ENCODE measurements at places on chromosomes 13 and 19.

DNA sequence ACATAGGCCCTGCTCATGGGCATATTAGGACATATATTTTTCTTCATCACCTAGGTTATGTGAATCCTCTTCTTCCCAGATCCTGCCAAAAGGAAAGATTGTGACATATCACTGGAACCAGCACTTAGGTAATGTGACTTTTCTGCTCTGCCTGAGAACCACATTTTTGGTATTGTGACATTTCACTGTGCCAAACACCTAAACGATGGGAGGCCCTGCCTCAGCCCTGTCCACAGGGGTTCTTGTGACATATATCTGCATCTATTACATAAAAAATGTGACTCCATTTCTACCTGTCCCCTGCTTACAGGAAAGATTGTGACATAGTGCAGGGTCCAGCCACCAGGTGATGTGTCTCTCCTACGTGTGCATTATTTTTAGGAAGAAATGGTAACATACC, 18.5 kb upstream of the ZNF730 start:
- no peak for DNase-seq

DNA sequence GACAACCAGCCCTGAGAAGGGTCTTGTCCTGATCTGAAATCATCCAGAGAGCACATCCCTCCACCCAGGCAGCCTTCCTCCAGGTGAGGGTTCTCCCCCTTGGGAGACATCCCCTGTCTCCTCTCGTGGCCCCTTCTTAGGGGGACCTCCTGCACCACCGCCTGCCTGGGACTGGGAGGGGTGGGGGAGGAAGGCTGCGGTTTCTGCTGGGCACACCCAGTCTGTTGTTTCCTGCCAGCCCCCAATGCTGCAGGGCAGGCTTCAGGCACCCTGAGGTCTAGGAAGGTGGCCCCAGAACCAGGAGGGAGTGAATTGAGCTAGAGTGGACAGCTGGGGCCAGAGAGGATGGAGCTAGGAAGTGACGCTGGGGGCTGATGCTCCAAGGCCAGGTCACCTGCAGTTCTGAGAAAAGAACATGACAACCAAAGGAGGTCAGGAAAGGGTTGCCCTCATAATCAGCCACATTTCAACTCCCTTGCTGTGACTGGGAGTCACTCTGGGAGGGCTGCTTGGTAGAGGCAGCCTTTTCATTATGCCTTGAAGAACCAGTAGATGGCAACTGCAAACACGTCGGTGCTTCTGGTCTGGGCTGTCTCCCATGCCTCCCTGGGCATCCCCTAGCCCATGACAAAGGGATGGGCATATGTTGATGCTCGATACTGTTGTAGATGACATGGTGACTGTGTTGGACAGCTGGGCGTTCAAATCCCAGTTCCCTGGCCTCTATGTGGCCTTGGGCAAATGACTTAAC, 1.4 kb downstream of the ARHGEF18 start:
- peak; percentile 40 for DNase-seq

- no peak for DNase-seq
These were observed 5.1 kb downstream of the ZNF816 start for GRCh38 chr19:52957591-52957990.

- no peak for DNase-seq
These were observed 8.1 kb upstream of the TNFSF14 start for GRCh38 chr19:6677883-6678689.

GRCh38 chr19:45640849-45641273, 1.7 kb upstream of the EML2 start:
- peak; percentile 44 for DNase-seq

GRCh38 chr19:7742991-7743390, 4.3 kb downstream of the CD209 start:
- no peak for DNase-seq

DNA sequence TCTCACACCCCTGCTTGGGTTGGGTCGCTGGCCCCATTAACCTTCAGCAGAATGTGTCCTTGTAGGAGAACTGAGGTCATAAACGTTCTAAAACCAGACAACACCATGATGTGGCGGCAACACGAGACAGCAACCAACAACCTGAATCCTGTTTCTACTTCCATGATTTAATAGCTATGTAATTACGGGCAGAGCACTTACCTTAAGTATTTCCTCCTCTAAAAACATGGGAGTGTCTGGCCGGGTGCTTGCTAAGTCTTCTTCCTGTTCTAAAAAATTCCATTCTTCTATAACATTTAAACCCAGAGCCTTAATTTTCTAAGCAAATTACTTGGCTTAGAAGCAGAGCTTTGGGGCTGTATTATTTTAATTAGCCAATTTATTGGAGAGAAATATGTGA, 33.5 kb upstream of the IRS2 start:
- DNase-seq = no peak

DNA sequence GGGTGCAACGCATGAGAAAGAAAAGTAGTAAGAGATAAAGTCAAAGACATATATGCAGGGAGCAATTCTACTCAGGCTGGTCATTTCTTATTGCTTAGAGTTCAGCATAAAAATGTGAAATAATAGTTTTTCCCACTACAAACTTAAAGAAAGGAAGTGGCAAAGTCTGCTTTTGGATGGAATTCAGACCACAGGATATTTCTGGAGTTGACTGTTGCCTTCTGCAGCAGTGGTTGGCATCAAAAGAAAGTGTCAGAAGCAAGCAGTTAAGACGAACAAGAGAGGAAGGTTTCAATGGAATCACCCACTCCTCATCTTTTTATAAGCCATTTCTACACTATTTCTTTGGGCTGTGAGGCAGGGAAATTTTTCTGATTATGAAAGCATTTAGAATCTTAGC, 36.2 kb upstream of the TRPC4 start:
- no peak for DNase-seq

DNA sequence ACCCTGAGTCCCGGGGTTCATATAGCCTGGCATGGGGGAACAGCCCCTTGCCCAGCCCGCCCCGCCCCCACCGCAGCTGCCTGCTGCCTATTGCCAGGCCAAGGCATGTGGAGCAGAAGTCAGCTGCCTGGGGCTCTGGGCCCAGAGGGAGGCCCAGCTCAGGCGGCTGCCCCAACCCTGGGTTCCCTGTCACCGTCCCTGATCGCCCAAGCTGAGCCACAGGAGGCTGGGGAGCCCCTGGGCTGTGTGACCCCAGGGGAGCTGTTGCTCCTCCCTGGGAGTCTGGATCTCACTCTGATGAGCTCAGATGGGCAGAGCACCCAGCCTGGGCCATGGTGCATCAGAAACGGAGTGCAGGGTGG, 1.4 kb downstream of the PLIN4 start:
- DNase-seq = no peak

DNA sequence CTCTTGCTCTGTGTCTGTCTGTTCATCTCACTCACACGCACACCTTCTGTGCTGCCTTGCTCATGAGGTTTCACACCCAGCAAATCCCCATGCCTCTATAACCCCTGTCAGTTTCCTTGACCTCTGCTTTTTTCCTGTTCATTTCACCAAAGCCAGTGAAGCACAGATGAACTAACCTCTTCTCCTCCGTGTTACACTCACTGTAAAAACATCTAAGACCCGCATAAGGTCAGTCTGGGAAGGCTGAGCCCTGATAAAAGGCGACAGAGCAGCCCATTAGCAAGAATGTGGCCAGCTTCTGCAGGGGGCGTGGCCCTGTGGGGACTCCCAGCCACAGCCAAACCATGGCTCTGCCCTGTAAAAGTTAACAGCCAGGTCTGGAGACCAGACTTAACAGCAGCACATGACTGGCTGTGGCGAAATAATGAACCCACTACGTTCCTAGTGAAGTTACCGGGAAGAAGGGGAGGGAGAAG, 42.8 kb upstream of the NPAS1 start:
- DNase-seq = no peak

GRCh38 chr13:59542303-59542702, 621.4 kb downstream of the DIAPH3 start:
- DNase-seq = no peak

DNA sequence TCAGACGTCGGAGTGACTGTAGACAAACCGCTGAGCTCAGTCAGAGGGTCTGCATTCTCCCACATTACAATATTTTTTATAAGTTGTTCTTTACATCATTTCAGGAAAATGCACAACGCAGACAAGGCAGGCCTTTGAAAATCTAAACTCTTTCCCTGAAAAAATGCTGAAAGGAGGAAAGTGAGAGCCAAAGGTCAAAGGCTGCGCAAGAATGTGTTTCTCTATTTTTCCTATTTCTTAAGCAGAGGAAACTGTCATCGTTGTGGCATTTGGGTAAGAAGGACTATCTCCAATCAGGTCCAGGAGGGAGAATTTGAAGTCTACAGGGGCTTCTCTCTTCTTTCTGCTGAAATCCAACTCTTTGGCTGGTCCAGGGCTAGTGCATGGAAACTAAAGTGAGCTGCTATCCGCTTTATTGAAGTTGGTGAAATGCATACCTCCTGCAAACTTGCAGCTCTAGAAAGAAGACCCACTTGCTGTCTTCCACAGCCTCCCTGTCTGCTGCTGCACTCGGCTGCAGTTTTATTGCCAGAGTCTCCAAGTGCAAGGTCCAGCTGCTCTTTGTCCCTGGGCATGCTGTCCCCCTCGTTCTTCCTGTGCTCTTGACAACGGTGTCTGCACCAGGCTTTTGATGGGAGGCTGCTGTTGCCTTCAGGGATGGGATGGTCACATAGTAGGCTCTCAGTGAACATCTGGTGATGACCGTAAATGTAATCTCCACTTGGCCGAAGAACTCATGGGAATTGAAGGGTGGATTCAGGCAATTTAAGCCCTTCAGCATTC, 31.2 kb downstream of the ZNF536 start:
- no peak for DNase-seq

DNA sequence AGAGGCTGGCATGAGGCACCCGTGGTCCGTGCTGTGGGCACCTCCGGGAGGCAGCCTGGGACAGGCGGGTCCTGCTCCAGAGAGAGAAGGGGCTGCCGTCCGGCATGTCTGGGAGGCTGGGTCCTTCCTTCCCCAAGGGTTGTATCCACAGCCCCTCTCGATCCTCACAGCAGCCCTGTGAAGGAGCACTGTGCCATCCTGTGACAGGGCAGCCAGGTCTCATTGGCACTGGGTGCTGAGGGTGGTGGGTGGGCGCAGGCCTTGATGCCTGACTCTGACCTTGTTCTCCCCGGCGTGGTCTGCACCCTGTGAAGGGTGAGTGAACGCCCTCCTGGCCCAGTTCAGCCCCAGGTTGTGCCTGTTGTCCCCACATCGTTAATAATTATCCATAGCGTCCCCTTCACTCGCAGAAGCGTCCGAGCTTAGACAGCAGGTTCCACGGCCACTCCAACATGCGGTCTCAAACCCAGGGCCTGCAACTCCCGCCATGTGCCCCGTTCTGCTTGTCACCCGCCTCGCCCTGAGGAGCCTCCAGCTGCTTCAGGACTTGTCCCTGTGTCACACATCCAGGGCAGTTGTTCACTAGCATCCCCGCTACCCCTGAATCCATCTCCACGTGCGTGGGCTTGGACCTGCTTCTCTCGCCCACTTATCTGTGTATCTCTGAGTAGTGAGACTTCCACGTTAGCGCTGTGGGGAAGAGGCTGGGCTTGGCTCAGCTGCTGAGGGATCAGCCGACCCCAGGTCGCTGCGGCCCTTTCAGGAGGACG, 10.6 kb downstream of the ATP11A start:
- no peak for DNase-seq

DNA sequence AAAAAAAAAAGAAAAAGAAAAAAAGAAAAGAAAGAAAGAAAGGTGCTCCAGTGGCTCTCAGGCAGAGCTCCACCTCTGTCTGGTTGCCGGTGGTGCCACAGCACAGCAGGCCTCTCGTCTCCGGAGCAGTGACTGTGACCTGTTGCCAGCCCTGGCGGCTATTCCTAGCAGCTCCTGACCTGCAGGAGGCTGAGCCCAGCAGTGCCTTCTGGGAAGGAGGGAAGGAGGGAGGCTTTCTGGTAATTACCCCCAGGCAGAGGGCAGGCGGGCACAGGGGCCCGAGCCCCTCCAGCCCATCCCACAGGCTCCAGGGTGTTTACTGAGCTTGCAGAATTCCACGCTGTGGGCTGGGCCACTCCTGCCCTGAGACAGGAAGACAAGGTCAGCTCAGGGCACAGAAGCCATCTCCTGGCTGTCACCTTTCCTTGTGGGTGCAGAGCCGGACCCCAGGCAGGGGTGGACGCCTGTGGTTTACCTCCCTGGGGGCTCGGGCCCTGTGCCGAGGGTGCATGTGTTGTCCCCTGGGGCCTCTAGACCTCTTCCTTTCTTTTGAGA, 77.9 kb downstream of the GNG7 start:
- DNase-seq = no peak

DNA sequence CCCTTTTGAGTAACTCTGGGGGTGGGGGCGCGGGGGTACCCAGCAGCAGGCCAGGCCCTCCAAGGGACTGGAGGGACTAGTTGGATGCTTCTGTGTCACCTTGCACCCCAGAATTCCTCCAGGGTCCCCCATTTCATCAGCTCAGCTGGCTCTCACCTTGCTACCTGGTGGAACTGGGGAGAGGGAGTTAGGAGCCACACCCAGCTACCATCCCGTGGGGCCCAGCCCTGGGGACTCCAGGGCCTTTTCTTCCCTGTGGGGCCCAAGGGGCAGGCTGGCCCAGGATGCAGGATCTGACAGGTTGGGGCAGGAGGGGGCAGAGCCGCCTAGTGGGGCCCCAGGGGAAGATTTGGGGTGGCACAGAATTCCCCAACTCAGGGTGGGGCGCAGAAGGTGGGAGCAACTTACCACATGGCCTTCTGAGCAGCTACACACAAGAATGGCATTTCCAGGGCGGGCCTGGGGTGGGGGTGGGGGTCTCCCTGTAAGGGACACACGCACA, 32.8 kb upstream of the NANOS3 start:
- DNase-seq = no peak

- DNase-seq = no peak
These were observed 18.5 kb downstream of the ZNF101 start for GRCh38 chr19:19687090-19687489.

GRCh38 chr13:43792076-43792881, 5.5 kb upstream of the ENOX1 start:
- no peak for DNase-seq

- DNase-seq = no peak
These were observed 598.1 kb downstream of the DCT start for GRCh38 chr13:93881411-93881810.

DNA sequence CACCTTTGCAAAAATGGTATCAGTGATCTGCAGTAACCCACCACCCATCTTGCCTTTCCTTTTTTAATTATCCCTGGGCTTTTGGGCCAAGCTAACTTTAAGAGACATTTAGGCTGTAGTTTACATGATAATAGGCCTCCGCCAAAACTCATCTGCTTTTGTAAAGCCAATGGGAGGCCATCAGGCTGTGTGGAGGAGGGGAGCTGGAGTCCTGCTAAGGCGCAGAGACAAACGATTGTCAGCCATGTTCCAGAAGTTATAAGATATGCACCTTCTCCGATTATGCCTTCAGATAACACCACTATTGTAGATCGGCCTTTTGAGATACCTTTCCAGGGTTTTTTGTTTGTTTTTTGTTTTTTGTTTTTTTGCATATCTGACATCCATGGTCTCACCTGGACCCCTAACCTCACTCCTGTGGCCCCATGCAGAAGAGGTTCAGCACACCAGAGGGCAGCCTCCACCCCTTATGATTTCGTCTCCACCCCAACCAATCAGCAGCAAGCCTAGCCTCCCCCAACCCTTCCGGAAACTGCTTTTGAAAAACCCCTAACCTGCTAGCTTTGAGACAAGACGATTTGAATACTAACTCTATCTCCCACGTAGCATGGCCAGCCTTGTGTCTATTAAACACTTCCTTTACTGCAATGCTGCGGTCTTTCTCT, 113.9 kb upstream of the UBL3 start:
- DNase-seq = no peak
